ENCODE measurements at places on chromosomes 7 and 10.
A peak's percentile ranks its signal among the peaks of the same experiment; 100 is the strongest.

- no peak for DNase-seq
Measured at GRCh38 chr7:151459726-151460473, 20.0 kb upstream of the CRYGN start.

- no peak for DNase-seq
Measured at GRCh38 chr10:96374004-96374403, 15.2 kb upstream of the OPALIN start.

DNA sequence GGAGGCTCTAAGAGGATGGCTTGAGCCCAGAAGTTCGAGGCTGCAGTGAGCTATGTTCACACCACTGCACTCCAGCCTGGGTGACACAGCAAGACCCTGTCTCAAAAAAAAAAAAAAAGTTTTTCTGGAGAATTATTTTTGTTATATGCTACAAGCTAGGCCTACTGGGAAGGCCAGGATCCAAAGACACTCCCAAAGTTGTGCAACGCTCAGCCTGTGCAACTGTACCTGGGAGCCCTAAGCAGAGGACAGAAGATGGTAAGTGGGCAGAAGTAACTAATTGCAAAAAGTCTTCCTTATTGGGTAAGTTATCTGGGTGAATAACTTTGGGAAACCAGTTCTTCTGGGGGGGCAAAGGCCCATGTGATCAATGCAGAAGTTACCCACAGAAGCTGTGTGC lies 17.3 kb downstream of the HIP1 start:
- DNase-seq: no peak

GRCh38 chr10:93701866-93702209 lies 554 bp downstream of the FRA10AC1 start:
- no peak for DNase-seq

- DNase-seq: no peak
Measured at GRCh38 chr7:27808626-27809025, 68.7 kb downstream of the TAX1BP1 start.

DNA sequence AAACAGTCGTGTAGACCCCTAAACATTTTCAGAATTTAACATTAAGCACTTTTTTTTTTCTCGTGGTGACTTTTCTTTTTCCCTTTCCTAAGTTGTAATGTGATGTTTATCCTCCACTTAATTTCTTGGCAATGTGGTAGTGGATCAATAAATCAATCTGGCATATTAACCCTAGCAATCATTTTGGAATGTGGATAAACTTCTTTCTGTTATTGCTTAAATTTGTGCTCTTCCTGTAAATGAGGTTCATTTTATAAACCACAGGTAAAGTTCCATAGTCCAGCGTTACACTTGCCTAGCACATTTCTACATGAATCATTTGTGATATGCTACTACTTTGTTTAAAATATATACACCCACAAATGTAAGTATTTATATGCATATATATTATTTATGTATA lies 247.4 kb upstream of the ETV1 start:
- no peak for DNase-seq

- DNase-seq: no peak
Measured at GRCh38 chr10:132591166-132591971, 53.8 kb downstream of the INPP5A start.

GRCh38 chr10:19840776-19841175 lies 24.5 kb downstream of the PLXDC2 start:
- no peak for DNase-seq

DNA sequence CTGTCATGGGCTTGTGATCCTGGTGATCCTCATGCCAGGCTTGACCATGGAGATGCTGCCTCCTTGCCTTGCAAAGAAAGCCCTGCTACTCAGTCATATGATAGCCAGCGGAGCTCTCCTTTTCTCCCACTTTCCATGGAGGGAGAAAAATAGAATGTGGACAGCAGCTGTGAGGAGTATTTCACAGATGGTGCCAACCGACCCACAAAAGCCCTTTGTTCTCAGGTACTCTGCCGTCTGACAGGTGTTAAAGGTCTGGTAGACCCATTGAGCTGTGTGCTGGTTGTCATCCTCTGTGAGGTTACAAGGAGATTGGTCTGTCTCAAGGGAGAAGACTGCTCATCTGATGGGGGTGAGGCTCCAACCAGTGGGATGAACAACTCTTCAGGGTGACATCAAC lies 29.5 kb upstream of the COBL start:
- DNase-seq: no peak

- no peak for DNase-seq
Measured at GRCh38 chr7:70681469-70682350, 450.2 kb upstream of the GALNT17 start.

GRCh38 chr10:14004536-14004935 lies 326.2 kb downstream of the FRMD4A start:
- DNase-seq: no peak

DNA sequence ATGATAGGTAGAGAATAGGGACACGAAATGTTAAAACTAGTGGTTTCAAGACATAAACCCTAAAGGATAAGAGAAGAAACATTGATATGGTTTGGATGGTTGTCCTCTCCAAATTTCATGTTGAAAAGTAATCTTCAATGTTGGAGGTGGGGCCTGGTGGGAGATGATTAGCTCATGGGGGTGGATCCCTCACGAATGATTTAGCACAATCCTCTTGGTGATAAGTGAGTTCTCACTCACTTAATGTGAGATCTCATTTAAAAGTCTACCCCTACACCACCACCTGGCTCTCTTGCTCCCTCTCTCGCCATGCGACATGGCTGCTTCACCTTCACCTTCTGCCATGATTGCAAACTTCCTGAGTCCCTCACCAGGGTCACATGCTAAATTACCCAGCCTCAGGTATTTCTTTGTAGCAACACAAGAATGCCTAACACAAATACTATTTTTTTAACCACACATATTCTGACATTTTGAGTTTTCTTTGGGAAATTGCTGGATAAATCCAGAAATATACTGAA lies 242.4 kb upstream of the PHF14 start:
- no peak for DNase-seq

DNA sequence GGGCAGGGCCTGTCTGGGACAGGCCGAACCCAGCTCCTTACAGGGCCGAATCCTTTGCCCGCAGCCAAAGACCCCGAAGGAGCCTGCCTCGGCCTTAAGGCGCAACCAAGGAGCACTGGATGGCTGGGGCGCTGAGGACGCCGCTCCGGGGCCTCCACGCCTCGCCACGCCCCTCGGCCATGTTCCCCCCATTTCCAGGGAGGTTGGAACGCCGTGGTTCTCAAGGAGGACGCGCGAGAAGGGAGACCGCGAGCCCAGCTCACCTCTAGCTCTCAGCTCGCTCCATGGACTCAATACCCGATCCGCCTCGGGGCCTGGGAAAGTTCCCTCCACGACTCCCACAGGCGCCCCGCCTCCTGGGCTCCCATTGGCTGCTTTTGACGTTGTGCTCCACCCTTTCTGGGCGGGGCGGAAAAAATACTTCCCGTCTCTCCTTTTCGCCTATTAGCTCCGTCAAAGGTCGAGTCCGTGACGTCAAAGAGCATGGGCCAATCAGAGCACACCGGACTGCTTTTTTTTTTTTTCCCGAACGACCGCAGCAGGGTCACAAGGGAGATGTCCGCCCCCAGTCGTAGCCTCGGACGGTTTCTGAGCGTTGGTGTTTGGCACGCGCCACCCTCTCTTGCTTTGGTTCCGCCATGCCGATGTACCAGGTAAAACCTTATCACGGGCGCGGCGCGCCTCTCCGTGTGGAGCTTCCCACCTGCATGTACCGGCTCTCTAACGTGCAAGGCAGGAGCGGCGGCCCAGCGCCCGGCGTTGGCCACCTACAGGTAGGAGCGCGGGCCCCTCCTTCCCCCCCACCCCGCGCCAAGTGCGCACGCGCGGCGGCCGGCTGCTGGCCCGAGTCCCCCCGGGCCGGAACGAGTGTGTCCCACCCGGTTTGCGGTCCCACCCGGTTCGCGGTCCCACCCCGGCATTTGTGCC lies 305.7 kb downstream of the TYW1 start:
- DNase-seq: peak; percentile 97

- no peak for DNase-seq
Measured at GRCh38 chr7:47738563-47739166, 156.8 kb upstream of the TNS3 start.

DNA sequence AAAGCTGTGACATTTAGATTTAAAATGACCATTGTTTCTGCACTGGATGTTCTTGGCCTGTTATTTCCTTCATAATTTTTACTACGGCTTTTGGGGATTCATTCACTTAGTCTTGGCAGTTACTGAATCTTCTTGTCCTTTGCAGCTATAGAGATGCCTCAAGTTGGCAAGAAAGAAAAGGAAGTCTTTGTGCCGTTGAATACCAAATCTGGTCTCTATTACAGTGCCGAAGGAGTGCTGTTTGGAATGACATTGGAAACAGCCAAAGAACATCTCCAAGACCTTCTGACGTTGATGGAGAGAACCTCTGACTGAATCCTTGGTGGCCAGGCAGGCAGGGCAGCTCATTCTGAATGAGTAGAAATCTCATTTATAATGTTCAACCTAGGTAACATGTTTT lies 54.3 kb upstream of the NRP1 start:
- DNase-seq: no peak

GRCh38 chr7:55198634-55199392 lies 166.3 kb upstream of the LANCL2 start:
- no peak for DNase-seq

- no peak for DNase-seq
Measured at GRCh38 chr7:16619979-16620408, 25.6 kb downstream of the ANKMY2 start.

DNA sequence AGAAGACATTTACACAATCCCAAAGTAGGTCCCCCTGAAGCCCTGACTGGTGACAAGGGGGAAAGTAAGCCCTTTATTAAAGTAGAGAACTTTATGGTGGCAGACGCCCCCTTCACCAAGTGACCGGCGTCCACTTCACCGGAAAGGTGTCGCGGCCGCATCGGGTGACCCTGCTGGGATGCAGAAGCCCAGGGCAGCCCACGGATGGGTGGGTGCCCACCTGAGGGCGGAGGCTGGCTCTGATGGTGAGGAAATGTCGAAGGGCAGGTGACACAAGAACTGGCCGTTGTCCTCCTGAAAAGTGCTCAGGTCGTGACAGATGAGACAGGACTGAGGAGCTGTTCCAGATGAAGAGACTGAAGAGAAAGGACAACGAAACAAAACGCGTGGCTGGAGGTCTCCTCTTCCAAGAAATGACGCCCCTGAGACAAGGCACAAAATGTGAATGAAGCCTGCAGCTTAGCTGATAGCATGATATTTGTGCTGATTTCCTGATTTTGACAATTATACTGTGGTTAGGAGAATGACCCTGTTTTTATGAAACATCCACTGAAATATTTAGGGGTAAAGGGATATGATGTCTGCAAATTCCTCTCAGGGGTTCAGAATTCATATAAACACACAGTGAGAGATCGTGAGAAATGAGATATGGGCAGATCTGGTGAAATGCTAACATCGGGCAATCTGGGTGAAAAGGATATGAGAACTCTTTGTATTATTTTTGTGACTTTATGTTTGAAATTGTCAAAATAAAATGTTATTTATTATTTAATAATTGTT lies 123.9 kb downstream of the PRKAG2 start:
- no peak for DNase-seq

- no peak for DNase-seq
Measured at GRCh38 chr7:44391171-44391570, 65.8 kb upstream of the CAMK2B start.

DNA sequence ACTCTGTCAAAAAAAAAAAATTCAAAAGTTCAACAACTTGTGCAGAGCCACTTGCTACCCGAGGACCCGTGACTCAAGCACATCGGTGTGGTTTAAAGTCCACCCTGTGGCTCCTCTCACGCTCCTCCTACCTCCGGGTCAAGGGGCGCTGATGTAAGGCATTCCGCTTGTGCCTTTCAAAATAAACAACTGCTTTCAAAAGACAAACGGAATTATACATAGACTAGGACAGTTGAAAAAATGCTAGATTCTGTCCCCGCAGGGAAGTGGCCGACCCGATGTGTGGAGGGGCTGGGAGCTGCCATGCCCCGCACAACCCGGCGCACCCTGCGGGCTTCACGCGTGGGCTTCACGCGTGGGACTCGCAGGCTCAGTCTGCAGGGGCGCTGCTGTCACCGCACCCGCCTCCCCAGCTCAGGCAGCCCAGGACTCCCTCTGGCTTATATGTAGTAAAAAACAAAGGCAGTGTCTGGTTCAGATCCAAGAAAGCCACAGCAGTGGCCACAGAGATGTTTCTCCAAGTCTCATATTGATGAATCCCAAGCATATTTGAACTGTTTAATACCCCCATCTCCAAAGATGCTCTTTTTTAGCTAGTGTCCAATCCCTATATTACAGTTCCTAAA lies 239.7 kb upstream of the INHBA start:
- no peak for DNase-seq

DNA sequence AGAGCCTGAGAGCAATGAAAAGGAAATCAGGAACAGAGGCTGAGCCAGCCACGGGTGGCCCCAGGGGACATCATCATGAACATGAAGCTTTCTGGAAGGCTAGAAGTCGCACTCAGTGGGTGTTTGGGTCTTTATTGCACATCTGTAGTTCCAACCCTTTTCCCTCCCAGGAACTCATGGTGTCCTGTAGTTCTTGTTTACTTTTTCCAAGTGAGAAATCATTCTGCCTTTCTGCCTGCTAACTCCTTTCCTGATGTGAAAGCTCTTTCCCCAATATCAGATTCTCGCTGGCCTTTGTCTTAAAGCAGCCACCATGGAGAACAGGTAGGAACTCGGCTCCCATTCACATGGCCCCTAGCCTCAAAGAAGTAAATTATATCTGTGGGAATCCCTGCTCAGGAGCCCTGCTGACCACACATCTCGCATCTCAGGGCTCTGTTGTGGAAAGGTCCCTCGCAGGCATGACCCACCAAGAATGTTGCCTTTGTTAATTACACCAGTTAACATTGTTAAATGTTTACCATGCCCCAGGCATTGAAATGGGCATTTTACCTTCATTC lies 542.7 kb downstream of the TNS3 start:
- no peak for DNase-seq

DNA sequence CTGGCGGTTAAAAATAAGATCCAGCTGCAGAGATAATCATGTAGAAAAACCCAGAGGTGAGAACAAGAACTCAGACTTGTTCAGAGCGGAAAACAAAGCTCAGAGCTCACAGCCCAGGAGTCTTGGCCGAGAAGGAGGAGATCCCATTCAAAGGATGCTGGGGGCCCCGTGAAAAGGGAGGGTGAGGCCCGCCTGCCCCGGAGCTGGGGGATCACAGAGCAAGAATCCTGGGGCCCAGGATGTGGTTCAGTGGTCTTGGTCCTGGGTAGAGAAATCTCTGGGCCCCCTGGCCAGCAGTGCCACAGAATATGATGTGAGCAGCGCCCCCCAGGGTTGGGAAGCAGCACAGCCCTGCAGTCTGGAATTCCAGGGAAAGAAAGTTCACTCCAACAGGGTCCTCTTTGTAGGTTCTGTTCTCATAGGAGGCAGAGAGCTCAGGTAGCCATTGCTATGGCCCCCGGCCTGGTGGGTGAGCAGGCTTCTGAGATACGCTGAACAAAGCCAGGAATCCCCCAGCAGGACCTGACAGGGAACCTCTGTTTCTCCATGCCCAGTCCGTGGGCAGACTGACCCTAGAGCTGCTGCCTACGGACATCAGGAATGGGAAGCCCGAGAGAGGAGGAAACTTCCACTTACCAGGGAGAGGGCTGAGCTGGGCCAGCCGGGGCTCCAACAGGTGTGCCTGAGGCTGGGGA lies 77.7 kb upstream of the GNA12 start:
- no peak for DNase-seq

DNA sequence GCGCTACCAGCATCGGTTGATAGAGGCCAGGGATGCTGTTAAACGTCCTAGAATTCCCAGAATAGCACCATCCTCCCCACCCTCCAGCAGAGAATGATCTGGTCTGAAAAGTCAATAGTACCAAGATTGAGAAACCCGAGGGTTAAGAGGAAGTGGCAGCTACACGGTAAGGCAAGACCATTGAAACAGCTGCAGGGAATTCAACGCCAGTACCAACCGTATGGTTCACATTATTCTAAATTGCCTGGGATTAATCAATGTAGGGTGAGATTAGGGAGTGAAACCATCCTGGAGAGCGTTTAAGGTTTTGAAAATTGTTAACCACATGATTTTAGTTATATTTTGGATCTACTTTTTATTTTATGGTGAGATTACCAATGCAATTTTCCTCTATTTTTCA lies 352.2 kb downstream of the PRPF18 start:
- DNase-seq: no peak
